ENCODE measurements at places on chromosomes 12 and 14. TPM values are rescaled to one million over a fixed set of nuclear protein-coding genes. Genes with fewer than 3 reads are reported as not detected.

GRCh38 chr14:72631401-72631800 lies 262.5 kb downstream of the DPF3 start:
- no peak for DNase-seq

DNA sequence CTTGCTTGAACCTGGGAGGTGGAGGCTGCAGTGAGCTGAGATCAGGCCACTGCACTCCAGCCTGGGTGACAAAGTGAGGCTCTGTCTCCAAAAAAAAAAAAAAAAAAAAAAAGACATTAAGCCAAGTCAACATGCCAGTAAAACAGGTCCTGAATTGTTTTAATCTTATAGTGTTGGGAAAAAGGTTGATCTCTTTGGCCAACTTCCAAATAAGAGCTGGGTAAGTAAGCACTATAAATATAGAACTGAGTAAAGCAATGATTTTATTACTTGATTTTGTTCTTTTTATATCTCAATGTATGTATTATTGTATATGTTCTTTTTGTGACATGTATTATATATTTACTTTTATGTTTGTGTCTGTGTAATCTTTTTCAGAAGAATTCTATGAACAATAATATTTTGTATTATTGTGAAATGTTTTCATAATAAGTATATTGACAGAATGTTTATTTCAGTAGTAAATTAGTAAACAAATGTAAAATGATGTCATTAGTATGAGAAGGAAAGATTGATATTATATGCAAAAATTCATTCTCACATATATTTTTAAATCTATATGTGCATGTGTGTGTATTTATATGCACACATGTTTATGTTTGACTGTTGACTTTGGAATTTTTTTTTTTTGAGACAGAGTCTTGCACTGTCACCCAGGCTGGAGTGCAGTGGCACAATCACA lies 9.6 kb upstream of the AKAP6 start:
- no peak for DNase-seq

Gene PTPRB
- polyA plus RNA-seq: 17.9 TPM

Gene BDKRB2
- 2.5 TPM for polyA plus RNA-seq

DNA sequence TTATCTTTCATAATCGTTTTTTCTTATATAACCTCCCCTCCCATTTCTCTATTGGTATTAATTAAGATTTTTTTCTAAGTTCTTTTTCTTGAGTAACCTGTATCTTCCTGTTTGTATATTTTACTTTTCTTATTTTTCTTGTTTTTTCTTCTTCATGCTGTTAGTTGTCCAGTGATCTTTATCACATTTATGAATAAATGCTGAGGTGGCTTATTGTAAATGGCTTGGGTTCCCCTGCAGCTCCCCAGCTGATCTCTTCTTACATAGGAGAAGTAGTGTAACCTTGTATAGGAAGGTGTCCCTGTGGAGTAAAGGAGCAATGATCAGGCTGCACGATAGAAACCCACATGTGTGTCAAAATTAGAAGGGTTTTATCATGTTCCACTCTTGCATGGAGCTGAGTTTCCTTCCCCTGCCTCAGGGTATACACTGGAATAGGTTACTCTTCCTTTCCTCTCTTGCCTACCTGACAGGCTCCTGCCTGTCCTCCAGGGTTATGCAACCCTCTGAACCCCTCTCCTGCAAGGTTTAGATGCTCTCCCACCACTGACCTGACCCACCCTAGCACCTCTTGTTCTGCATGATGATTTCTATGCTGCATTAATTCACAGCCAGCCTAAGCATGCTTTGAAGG lies 334.8 kb upstream of the RGS6 start:
- no peak for DNase-seq

GRCh38 chr12:39935275-39935674 lies 170.6 kb downstream of the SLC2A13 start:
- DNase-seq: no peak

Gene FAM161B
- 15.2 TPM for polyA plus RNA-seq

- no peak for DNase-seq
Measured at GRCh38 chr12:5200278-5201087, 156.8 kb downstream of the KCNA5 start.

DNA sequence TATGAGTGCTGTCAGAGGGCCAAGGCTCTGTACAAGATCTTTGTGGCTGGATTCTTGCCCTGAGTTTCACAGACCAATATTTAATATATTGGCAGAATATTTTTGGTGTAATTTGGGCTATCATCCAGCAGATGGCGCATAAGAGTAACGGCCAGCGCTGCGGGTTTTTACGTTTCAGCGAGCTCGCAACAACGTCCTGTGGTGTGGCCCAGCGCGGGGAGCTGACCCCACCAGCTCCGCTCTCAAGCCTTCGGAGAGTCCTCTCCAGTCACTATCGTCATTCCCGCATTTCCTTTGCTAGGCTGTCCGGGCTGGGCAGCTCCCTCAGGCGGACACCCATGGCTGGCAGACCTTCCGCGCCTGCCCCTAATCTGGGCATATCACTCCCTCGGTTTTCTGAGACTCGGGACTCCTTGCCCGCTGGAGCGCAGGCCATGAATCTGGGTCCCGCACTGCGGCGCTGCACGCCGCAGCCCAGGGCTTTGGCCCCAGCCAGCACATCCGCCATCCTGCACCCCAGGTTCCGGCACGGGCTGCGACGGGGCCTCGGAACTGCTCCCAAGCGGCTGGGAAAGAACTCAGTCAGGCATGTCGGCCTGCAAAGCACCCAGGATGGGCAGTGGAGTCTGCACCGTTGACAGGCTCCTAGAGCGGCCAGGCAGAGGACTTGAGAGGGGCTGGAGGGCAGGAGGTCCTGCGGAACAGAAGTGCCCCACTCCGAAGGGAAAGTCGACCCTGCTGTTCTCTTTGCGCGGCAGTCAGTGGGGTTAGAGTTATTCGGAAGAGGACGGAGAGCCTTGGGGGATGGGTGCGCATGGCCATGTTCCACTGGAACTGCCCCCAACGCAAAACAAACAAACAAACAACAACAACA lies 18.4 kb downstream of the OLR1 start:
- DNase-seq: peak; percentile 63

GRCh38 chr14:53367644-53368026 lies 214.5 kb upstream of the DDHD1 start:
- DNase-seq: no peak

DNA sequence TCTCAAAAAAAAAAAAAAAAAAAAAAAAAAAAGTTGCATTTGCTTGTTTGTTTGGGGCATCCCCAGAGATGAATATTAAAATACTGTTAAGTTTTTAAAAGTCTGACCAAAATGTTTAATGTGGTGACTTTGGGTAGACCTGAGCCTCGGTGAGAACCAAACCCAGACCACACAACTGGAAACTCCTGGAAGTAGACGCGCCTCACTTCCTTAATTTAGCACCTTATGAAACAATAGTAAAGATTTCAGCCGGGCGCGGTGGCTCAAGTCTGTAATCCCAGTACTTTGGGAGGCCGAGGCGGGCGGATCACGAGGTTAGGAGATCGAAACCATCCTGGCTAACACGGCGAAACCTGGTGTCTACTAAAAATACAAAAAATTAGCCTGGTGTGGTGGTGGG lies 9.3 kb downstream of the NFKBIA start:
- no peak for DNase-seq

- no peak for DNase-seq
Measured at GRCh38 chr12:116266631-116267349, 10.7 kb downstream of the MED13L start.

Gene KRT77
- not detected for polyA plus RNA-seq

DNA sequence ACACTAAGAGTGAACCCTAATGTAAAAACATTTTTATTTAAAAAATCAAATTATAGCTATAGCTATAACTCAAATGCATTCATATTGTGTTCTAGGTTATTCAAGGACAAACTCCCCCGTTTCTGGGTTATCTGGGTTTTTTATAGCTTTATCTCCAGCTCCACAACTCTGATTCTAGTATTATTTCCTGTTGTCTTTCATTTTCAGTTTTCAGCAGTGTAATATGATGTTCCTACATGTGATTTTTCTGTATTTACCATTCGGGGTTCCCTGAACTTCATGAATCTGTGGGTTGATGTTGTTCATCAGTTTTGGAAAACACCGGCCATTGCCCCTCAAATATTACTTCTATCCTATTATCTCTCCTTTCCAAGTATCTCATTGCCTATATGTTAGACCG lies 221.9 kb upstream of the FOXN3 start:
- no peak for DNase-seq

GRCh38 chr12:46553911-46554310 lies 181.3 kb upstream of the SLC38A2 start:
- DNase-seq: no peak

GRCh38 chr14:28709571-28710305 lies 56.8 kb upstream of the FOXG1 start:
- DNase-seq: no peak

Gene ZDHHC22
- 0.57 TPM for polyA plus RNA-seq

- DNase-seq: no peak
Measured at GRCh38 chr14:47390831-47391504, 284.4 kb downstream of the MDGA2 start.

GRCh38 chr12:48586361-48586760 lies 16.5 kb upstream of the LALBA start:
- no peak for DNase-seq

DNA sequence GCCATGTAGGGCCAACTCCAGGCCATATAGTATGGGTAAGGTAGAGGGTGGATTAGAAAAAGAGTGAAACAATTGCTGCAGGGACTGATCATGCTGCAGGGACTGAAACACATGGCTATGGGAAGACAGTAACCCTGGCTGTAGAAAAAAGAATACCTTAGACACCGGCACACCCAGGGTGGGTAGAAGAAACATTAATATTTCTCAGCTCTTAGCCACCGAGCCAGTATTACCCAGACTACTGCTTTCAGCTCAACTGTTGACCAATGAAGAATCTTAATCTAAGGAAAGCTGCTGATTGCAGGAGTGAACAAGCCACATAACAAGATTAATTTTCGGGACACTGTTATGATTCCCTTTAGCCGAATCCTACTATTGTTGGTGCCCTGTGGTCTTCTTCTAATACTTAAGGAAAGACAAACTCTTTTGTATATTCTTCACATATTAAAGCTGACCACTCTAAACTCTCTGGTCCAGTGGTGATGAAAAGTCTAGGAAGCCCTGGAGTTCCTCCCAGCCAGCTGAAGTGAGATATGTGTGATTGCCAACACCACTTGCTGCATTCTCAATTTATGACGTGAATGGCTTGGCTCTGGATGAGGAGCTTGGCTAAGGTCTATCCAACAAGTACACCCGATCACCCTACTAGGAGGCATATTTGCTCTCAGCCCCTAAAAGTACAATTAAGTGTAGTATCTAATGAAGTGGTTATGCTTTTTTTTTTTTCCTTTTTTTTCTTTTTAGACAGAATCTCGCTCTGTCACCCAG lies 69.2 kb downstream of the NOVA1 start:
- no peak for DNase-seq

DNA sequence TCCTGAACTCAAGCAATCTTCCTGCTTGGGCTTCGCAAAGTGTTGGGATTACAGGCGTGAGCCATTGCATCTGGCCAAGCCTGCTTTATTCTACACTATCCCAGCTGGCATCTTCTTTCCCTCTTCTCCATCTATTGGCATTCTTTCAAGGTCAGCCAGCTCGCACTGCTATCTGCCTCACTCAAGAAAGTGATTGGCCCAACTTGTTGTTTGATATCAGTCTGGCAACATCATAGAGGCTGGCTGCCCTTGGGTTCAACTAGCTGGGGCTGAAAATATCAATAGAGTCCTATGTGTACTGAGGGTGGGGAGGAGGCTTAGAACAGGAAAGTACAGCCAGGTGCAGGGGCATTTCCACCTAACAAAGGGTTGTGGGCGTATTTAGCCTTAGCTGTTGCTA lies 17.1 kb downstream of the GMFB start:
- no peak for DNase-seq

Gene DACT1
- 33.3 TPM for polyA plus RNA-seq

Gene AHNAK2
- polyA plus RNA-seq: 2.2 TPM

DNA sequence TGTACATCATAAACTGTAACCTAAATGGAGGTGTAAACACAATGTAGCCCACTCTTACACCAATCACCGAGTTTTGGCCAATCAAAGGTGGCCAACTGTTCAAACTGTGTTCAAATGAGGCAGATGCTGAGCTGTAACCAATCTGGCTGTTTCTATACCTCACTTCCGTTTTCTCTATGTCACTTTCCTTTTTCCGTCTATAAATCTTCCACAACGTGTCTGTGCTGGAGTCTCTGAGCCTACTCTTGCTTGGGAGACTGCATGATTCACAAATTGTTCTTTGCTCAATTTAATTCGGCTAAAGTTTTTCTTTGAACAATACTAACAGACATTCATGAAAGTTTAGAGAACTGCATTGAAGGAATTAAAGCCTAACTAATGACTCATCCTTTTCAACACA lies 547.1 kb upstream of the USP15 start:
- DNase-seq: no peak

Gene DEGS2
- polyA plus RNA-seq: 5.3 TPM

Gene HHIPL1
- polyA plus RNA-seq: 0.98 TPM

- DNase-seq: no peak
Measured at GRCh38 chr12:46401662-46402061, 29.1 kb upstream of the SLC38A2 start.

- DNase-seq: no peak
Measured at GRCh38 chr12:64968989-64969819, 144.8 kb downstream of the TBC1D30 start.

Gene CINP
- polyA plus RNA-seq: 36.4 TPM

Gene ABCD2
- 0.10 TPM for polyA plus RNA-seq

GRCh38 chr12:8475508-8476203 lies 19.9 kb downstream of the CLEC6A start:
- no peak for DNase-seq

Gene KCNJ8
- polyA plus RNA-seq: 19.0 TPM

Gene OR10AD1
- polyA plus RNA-seq: 0.98 TPM

DNA sequence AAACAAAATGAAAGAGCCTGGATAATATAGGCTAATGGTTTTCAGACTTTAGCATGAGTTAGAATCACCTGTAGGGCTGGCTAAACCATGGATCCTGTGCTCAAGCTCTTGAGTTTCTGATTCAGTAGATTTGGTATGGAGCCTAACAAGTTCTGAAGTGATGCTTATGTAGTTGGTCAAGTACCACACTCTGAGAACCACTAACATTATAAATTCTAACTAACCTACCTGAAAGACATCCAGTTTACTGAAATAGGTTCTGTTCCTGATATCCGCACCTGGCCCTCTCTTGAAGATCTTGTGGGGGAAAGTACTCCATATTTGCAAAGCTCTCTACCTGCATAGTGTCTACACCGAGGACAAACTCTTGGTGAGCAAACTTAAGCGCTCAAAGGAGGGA lies 59.4 kb upstream of the VSX2 start:
- no peak for DNase-seq

- DNase-seq: no peak
Measured at GRCh38 chr12:95857156-95857555, 1.6 kb upstream of the SNRPF start.

DNA sequence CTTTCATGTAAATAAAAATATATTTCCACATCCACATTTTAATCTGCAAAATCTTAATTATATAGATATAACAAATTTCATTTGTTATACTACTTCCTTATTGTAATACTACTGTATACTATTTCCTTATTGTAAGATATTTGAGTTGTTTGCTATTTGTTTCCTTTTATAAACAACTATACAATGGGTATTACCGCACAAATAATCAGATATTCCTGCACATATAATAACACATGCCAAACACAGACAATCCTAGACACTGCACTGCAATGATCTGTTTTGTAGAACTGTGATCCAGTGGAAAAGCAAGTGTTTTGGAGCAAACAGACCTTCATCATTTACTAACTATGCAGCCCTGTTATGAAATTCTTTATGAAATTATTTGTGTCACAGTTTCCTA lies 30.5 kb downstream of the PRKD1 start:
- no peak for DNase-seq
